ENCODE measurements at places on chromosomes 2 and 18. TPM values are rescaled to one million over a fixed set of nuclear protein-coding genes. Genes with fewer than 3 reads are reported as not detected.

CD302 gene
- 11.5 TPM for total RNA-seq

KIF5C gene
- total RNA-seq = 0.24 TPM

ICOS gene
- not detected for total RNA-seq

IL36A gene
- not detected for total RNA-seq

TEX44 gene
- total RNA-seq = not detected

GRP gene
- not detected for total RNA-seq

EN1 gene
- total RNA-seq = 0.32 TPM

DOCK10 gene
- total RNA-seq = 11.4 TPM

IGFBP2 gene
- total RNA-seq = 121 TPM

BCS1L gene
- 45.3 TPM for total RNA-seq

SNTG2 gene
- not detected for total RNA-seq
